ENCODE measurements at places on chromosomes 7 and 10.
A peak's percentile ranks its signal among the peaks of the same experiment; 100 is the strongest.

- DNase-seq: no peak
Observed at GRCh38 chr7:82841828-82842227, 320.9 kb downstream of the PCLO start.

DNA sequence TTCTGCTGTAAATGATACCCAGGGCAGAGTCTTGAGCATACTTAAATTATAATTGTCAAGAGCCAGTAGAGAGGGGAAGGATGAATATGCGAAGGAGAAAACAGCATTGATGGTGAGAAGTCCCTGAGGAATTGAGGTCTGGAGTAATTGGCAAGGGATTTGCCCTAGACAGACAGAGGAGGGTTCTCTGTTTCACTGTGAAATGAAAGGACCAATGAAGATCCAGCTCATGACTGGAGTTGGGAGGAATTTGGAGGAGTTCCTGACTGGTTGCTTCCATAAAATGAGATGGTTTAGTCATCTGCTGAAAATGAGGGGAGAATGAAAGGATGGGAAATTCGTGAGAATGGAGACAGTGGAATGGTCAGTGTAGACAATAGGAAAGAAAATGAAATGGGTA, 6.8 kb downstream of the PRPF18 start:
- no peak for DNase-seq

- DNase-seq: no peak
Observed at GRCh38 chr7:372546-372931, 82.6 kb downstream of the FOXL3 start.

DNA sequence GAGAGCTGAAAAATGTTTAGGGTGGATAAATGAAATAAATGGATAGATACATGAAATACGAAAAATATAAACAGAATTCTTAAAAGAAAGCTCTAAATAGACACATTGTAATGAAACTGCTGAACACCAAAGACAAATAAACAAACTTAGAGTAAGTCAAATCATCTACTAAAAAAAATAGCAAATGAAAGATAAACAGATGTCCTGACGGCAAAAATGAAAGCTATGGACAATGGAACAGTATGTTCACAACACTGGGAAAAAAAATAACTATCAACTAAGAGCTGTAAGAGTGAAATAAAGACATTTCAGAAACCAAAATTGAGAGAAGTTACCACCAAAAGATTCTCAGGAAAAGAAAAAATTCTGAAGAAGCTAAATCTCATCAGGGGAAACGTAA, 106.1 kb downstream of the SGMS1 start:
- no peak for DNase-seq

GRCh38 chr7:9796241-9796640, 1177.4 kb upstream of the PHF14 start:
- no peak for DNase-seq

GRCh38 chr7:5284304-5285281, 1.9 kb downstream of the SLC29A4 start:
- DNase-seq: peak; percentile 71

GRCh38 chr7:96118449-96119001, 203.4 kb downstream of the SLC25A13 start:
- no peak for DNase-seq

DNA sequence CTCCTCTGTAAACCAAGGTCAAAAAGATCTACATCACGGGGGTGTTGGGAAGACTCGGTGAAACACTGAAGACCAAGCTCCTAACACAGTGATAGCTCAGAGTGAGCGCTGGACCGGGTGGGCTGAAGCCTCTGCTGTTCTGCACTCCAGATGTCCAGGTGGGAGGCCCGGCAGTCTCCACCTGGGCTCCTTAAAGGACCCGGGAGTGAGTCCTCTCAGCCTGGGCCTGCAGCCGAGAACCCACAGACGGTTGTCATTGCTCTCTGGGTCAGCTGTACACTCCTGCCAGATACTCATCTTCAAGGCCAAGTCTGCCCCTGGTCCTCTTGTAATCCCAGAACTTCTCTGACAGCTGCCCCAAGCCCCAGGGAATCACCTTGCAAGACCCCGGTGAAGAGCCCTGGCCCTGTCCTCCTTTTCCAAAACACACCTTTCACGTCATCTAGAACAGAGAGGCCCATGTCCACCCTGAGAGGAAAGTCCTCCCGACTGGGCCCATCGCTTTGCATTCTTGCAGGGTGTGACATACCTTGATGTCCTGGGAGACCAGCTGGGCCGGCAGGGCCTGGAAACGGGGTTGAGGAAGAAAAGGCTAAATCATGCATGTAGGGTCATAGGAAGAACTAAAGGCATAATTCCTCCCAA, 43.7 kb downstream of the COL17A1 start:
- no peak for DNase-seq

DNA sequence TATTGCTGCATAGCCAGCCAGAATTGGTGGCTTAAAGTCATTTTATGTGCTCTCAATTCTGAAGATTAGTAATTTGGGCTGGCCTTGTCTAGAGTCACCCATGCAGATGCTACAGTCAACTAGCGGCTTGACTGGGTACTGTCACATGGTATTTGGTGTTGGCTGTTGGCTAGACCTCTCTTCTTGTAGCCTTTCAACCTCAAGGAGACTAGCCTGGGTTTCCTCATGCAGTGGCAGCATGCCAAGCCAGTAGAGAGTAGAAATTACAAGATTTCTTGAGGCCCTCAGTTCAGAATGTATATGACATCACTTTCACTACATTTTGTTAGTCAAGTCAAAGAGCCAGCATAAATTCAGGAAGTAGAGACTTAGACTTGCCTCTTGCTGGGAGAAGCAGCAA, 3.7 kb upstream of the ZNF800 start:
- peak; percentile 73 for DNase-seq

DNA sequence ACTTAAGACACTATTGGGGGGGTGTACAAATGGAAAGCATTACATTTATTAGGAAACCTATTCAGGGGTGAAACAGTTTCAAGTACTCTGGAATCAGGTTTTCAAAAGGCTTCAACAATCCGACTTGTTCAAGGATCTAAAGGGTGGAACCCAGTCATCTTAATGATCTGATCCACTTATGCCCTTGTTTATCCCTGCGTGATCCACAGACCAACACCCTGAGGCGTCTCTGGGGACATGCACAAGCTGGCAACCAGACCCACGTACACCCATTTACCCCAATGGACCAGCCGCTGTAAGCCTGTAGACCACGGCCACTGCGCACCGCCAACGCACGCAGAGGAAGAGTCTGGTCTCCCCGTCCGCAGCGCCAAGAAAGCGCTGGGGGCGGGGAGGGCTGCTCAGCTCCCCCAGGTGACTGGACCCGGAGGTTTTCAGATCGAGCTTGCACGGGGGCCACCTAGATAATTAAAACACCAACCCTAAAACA, 13.4 kb downstream of the HNRNPF start:
- DNase-seq: peak; percentile 42

- no peak for DNase-seq
Observed at GRCh38 chr10:16867556-16867955, 50.3 kb upstream of the RSU1 start.

DNA sequence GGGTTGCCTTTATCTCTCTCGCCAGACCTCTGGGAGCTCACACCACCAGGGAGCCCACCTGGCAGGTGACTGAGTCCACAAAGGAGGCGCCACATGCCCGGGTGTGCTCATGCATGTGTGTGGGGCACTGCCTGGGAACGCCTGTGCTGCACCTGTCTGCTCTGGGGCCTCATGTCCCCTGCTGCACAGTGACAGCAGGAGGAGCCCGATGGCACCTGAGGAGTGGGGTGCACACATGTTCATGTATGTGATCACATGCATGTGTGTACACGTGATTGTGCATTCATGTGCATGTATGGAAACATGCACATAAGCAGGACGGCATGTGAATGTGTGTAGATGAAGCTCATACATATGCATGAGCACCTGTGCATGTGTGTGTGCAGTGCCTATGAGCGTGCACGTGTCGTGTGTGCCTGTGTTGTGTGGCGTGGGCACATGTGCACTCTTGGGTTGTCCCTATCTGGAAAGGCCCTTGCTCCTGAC, 22.0 kb downstream of the YKT6 start:
- no peak for DNase-seq

DNA sequence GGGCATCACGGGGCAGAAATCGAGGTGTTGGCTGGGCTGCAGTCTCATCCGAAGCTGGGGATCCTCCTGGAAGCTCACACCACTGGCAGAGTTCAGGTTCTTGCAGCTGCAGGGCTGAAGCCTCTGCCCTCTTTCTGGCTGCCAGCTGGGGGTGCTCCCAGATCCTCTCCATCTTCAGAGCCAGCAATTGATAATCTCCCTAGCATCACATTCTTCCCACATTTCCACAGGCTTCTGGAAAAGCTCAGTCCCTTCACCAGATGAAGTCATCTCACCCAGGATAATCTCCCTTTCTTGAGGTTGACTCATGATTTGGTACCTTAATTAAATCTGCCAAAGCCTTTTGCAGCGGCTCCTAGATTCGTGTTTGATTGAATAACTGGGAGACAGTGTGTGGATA, 55.2 kb downstream of the NRP1 start:
- no peak for DNase-seq

GRCh38 chr10:131198401-131198800, 113.1 kb downstream of the TCERG1L start:
- DNase-seq: no peak

- peak; percentile 96 for DNase-seq
Observed at GRCh38 chr10:22666287-22667092, 47.9 kb downstream of the PIP4K2A start.

GRCh38 chr7:75866114-75866488, 12.7 kb upstream of the RHBDD2 start:
- DNase-seq: no peak

- DNase-seq: peak; percentile 1
Observed at GRCh38 chr10:16016688-16017087, 156.4 kb upstream of the MINDY3 start.

DNA sequence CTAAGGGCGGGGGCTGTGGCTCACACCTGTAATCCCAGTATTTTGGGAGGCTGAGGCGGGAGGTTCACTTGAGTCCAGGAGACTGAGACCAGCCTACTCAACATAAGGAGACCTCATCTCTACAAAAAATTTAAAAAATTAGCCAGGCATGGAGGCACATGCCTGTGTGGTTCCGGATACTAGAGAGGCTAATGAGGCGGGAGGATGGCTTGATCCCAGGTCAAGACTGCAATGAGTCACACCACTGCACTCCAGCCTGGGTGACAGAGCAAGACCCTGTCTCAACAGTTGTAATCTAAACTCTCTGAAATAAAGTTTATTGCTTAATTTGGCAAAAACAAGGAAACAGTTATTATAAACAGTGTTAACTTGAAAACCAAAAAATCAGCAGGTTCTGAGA, 123.3 kb downstream of the USP6NL start:
- DNase-seq: no peak

DNA sequence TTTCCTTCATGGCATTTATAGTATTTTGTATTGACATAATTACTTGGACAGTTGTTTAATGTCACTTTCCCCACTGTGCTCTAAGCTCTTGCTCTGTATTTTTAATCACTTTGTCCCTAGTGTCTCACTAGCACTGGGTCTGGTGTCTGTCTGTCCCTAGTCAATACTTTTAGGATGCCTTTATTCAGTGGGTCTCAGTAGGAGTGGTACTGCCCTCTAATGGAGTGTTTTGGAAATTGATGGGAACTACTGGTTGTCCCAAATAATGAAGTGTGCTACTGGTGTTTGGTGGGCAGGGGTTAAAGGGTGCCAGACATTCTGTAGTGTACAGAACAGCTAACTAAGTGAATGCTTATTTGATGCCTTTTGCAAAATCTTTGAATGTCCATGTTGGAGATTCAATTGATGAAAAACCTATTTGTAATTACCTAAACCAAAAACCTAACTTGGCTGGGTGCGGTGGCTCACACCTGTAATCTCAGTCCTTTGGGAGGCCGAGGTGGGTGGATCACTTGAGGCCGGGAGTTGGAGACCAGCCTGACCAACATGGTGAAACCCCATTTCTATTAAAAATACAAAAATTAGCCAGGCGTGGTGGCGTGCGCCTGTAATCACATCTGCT, 33.3 kb downstream of the CDK14 start:
- peak; percentile 82 for DNase-seq

DNA sequence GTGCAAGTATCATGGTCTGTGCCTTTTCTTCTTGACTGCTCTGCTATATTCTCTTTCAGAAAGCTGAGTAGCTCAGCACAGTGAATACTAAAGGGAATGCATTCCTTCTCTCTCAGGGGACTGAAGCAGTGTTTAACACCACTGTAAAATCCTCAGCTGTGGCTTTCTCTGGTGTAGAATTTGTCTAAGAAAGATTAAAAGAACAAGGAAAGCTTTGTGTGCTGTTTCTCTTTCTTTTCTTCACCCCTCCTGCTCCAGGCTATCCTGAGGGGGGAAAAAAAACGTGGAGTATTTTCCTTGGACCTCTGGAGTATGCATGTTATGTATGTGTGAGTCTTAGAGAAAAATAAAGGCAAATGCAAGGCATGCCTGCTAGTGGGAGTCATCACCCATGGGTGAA, 383.9 kb downstream of the AUTS2 start:
- DNase-seq: no peak

DNA sequence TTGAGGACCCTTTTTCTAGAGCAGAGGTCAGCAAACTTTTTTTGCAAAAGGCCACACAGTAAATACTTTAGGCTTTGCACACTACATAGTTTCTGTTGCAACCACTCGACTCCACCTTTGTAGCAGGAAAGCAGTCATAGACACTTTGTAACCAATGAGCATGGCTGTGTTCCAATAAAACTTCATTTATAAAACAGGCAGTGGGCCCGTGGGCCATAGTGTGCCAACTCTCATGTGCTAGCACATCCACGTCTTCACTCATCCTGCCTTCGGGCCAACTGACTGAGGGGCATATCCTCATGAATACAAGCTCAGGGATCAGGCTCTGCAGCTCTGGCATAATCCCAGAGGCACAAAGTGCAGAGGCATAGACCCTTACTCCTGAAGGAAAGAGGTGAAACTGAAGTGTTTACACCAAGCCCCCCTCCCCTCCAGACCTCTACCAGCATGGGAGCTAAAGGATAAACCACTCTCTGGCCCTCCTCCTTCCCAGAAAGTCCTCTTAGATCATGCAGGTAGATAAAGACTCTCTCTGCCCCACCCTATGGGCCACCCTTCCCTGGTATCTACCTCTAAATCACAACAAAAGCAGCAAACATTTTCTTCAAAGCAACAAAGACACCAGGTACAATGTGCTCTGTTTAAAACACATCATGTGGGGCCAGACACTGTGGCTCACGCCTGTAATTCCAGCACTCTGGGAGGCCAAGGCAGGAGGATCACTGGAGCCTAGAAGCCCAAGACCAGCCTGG, 71.0 kb downstream of the DLG5 start:
- no peak for DNase-seq

- DNase-seq: peak; percentile 92
Observed at GRCh38 chr10:110138197-110138812, 69.1 kb upstream of the MXI1 start.

- DNase-seq: peak; percentile 80
Observed at GRCh38 chr10:26881600-26882331, 21.0 kb upstream of the ABI1 start.

GRCh38 chr7:36840904-36841303, 116.6 kb upstream of the AOAH start:
- no peak for DNase-seq

GRCh38 chr7:105650382-105650970, 69.2 kb upstream of the EFCAB10 start:
- DNase-seq: no peak

DNA sequence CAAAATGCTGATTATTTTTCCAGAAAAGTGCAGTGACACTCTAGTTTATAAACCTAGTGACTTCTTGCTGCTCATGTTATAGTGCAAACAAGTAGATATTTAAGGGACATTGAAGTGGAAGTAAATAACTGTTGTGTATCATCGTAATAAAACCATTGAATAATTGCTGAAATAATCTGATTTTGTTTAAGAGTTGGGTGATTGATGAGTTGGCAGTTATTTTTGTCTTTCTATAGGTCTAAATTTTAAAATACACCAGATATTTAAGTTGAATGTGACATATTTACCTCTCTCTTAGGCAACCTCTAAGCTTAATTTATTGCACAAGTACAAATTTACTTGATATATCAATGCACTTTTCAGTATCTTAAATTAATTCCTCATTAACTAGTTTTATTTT, 192.9 kb downstream of the TSPAN12 start:
- no peak for DNase-seq

All from hematopoietic multipotent progenitor cell treated with erythropoietin and hydrocortisone succinate and interleukin-3 and kit ligand, for 4 days (in vitro differentiated cells).